ENCODE measurements at places on chromosomes 12 and 14.

GRCh38 chr14:81826081-81826480 lies 292.4 kb upstream of the SEL1L start:
- no peak for DNase-seq

DNA sequence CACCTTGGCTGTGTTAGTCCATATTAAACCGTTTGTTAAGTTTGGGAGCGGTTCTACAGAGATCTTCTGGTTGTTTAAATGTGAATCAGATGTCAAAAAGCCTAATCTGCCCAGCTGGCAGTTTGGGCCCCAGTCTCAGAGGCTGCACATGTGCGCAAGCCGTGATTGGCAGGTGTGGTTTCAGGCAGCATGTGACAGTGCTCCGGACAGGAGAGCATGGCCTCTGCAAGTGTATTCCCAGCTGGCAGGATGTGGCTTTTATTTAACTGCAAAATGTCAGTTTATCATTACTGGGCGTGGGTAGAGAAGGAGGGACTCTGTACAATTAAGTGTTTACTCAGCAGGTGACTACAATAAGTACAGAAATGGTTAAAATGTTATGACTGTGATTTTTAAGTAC lies 77.5 kb downstream of the PELI2 start:
- peak; percentile 8 for DNase-seq

DNA sequence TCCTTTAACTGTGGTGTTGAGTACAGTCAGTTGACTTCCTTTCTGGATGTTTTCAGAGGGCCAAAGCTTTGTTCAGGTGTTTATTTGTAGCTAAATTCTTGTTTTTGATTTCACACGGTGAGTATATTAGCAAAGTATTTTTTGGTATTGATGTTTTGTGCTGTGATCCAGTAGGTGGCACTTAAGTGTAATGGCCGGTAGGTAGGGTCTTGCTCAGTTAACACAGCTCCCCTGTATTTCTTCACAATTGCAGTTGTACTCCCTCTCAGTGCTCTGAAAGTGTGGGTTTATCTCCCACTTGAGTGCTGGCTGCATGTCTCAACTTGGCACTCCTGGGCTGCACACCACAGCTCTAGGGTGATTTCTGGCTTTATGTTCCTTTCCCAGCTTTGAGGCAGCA lies 339.5 kb downstream of the AEBP2 start:
- no peak for DNase-seq

DNA sequence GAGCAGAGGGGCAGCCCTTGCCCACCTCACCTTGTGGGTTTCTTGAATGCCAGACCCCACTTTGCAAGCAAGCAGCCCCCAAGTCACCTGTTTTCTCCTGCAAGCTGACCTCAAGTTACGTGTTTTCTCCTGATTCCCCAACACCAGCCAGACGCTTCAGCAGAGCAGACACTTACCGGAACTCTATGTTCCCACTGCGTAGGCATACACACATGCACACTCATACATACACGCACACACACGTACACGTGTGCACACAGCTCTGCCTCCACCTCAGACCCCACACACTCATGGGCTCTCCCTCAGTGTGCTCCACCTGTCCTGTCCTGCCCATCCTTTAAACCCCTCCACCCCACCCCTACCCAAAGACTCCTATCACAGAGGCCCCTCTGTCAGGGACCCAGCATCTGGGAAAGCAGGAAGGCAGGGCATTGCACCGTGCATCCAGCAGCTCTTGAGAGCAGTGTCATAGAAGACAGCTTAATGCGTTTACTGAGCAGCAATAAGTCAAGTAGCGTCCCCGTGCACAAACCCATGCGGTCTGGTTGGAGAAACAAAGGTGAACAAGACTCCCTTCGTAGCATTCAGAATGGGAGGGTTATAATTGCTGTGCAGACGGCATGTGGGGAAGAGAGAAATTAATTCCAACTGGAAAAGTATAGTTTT lies 44.4 kb downstream of the TMEM63C start:
- DNase-seq = no peak

- DNase-seq = no peak
These were observed 12.1 kb downstream of the RPS29 start for GRCh38 chr14:49574038-49574437.

DNA sequence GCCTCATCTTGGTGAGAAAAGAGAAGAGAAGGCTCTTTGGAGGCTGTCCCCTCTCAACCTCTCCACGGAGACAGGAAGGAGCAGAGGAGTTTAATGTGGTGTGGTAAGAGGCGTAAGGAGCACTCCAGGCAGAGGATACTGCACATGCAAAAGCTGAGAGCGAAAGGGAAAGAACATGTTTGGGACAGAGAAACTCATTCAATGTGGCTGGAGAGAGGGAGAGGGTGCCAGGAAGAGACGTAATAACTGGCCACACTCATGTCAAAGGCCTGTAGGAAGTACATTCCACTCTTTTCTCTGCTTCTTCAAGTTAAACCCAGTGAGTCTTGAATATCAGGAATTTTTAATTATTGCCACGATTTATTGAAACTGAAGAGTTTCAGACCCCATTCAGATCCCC lies 12.0 kb downstream of the VDR start:
- DNase-seq = no peak

GRCh38 chr12:22034709-22035506 lies 11.1 kb upstream of the CMAS start:
- no peak for DNase-seq

- no peak for DNase-seq
These were observed 912.3 kb upstream of the SEL1L start for GRCh38 chr14:82445810-82446570.

- DNase-seq = no peak
These were observed 256.7 kb upstream of the PLEKHG7 start for GRCh38 chr12:92446083-92446460.

DNA sequence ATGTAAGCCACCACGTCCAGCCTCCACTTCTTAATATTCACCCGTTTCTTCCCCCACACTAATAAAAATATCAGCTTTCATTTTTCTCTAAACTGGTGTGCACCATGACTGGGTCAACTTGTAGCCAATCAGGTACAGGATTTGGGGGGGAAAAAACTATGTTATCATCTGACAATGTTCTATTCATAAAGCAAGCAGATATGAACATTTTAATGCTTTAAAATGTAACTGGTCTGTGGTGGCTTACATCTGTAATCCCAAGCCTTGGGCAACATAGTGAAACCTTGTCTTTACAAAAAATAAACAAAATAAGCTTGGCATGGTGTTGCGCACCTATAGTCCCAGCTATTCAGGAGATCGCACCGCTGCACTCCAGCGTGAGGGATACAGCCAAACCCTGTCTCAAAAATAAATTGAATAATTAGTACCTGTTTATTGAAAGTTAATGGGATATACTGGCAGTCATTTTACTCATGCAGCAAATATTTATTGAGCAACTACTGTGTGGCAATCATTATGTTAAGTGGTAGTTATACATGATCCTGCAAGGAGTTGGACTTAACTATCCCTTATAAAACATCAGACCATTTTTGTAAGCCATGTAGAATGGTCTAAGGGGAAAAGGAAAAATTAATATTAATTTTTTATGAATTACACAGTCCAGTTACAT lies 15.3 kb upstream of the ITPR2 start:
- no peak for DNase-seq

DNA sequence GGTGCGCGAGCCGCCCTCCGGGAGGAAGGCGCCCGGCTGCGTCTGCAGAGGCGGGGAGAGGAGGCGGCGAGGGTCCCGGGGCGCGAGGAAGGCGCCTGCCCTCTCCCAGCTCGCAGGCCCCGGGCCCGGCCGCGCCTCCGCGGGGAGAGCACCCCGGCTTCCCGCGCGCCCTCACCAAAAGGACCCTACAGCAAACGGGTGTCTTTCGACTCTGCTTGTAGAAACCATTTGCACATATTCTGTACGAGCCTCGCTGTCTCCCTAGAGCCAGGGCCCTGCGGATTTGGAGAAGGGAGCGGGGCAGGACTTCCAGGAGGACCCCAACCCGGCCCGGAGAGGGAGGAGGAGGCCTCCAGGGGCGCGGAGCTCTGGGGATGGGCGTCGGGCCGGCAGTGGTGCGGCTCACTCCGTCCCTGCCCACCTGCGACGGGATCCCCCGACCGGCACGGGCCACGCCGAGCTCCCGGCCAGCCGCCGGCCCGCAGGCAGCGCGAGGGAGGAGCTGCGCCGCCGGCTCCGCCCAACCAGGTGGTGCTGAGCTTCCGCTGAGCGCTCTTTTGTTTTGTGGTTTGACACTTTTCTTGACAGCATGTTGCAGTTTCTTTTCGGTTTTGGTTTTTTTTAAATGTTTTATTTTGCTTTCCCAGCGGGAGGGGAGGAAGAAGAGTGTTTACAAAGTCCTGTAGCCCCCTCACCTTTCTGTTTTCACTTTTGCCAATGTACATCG lies 103.3 kb upstream of the FKBP4 start:
- DNase-seq = peak; percentile 64

DNA sequence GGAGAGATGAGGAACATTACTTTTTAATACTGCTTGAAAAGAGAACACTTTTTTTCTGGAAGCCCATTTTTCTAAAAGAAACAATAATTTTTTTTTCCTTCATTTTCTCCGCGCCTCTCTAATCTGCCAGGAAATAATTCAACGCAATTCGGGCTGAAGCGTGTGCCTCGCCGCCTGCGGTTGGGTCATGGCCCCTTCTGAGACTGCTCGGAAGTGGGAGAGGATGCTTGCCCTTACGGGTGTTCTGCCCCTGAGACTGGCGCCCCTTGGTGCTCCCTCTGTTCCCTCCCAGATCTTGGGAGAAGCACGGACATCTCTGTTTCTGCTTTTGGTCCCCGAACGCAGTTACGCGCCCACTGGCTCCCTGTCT lies 332 bp upstream of the TBC1D30 start:
- DNase-seq = no peak

DNA sequence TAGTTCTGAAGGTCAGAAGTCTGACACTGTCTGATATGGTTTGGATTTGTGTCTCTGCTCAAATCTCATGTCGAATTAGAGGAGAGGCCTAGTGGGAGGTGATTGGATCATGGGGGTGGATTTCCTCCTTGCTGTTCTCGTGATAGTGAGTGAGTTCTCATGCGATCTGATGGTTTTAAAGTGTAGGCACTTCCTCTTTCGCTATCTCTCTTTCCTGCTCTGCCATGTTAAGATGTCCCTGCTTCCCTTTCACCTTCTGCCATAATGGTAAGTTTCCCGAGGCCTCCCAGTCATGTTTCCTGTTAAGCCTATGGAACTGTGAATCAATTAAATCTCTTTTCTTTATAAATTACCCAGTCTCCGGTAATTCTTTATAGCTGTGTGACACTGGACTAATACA lies 84.1 kb upstream of the TMTC1 start:
- DNase-seq = no peak

DNA sequence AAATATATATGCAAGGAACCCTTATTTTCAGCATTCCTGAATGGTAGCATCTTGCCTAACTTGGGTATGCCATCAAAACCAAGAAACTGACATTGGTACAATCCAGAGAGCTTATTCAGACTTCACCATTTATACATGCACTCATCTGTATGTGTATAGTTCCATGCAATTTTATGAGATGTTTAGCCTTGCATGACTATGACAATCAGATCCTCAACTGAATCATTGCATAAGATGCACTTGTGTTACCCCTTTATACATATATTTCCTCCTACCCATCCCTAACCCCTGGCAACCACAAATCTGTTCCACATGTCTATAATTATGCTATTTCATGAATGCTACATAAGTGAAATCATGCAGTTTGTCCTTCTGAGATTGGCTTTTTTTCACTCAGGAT lies 37.0 kb upstream of the PPFIBP1 start:
- no peak for DNase-seq

DNA sequence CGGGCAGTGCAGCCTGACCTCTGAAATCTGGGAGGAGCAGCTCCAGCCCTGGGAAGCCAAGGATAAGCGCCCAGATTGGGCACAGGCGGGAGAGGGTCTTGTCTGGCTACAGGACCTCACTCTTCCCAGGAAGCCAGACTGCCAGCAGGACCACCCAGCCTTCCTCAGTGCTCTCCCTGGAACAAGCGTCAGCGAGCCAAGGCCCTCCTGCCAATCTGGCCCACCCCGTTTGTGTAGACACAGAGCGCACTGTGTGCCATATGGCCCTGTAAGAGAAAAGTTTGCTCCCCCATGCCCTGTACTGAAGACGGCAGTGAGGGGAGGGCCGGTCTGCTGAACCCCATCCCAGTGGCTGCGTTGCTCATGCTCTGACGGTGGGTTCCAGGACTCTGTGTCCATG lies 1.2 kb upstream of the C14orf180 start:
- no peak for DNase-seq

- DNase-seq = no peak
These were observed 13.9 kb downstream of the DUSP16 start for GRCh38 chr12:12548713-12549112.

GRCh38 chr12:105935106-105935505 lies 203.6 kb downstream of the NUAK1 start:
- no peak for DNase-seq

DNA sequence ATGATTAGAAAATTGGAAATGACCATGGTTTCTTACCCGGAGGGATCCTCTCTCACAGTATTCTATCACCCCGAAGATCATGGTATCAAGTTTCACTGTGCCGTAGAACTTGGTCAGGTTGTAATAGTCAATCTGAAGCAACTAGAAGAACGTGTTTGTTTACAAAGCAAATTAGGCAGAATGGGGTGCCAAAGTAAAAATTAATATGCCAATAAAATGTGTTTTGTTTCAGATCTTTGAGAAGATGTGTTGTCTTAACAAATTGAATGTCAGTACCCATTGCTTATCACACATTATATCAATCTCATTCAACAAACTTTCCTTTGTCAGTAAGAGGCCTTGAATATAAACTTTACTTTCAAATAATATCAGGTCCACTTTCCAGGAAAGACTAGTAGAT lies 45.0 kb downstream of the GUCY2C start:
- no peak for DNase-seq

- DNase-seq = no peak
These were observed 122.5 kb downstream of the KTN1 start for GRCh38 chr14:55702511-55702910.

GRCh38 chr12:95083471-95083870 lies 10.1 kb upstream of the NR2C1 start:
- DNase-seq = no peak

- DNase-seq = no peak
These were observed 318.6 kb upstream of the FAR2 start for GRCh38 chr12:28830491-28830890.

DNA sequence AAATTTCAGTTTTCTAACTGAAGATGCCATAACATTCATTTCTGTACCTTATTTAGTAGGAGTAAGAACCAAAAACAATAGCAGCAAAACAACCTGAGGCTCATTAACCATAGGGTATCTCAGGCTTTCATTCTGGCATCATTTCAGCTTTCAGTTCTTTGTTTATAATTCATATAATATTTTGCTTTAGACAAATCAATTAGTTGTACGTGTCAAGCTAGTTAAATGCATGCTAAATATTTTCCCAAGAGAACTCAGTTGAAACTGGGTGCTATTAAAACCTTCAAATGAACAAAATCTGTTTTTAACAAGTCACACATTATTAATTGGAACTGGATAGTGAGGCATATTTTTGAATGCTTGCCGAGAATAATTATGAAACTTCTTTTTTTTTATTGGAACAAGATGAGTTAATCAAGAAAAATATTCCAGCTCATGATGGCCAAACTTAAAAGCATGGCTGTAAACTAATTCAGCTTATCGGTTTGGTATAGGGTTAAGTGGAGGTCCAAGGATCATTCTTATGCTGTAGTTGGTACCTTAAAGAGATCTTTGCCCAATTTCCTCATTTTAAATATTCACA lies 442.7 kb downstream of the BTG1 start:
- no peak for DNase-seq

GRCh38 chr12:65755596-65755978 lies 68.7 kb upstream of the HMGA2 start:
- no peak for DNase-seq

Measured in erythroblast (primary cell).